ENCODE measurements at places on chromosomes 16 and 17.

GRCh38 chr17:8894673-8895578 is 27.5 kb upstream of the PIK3R6 start:
- DNase-seq, result peak; percentile 77

DNA sequence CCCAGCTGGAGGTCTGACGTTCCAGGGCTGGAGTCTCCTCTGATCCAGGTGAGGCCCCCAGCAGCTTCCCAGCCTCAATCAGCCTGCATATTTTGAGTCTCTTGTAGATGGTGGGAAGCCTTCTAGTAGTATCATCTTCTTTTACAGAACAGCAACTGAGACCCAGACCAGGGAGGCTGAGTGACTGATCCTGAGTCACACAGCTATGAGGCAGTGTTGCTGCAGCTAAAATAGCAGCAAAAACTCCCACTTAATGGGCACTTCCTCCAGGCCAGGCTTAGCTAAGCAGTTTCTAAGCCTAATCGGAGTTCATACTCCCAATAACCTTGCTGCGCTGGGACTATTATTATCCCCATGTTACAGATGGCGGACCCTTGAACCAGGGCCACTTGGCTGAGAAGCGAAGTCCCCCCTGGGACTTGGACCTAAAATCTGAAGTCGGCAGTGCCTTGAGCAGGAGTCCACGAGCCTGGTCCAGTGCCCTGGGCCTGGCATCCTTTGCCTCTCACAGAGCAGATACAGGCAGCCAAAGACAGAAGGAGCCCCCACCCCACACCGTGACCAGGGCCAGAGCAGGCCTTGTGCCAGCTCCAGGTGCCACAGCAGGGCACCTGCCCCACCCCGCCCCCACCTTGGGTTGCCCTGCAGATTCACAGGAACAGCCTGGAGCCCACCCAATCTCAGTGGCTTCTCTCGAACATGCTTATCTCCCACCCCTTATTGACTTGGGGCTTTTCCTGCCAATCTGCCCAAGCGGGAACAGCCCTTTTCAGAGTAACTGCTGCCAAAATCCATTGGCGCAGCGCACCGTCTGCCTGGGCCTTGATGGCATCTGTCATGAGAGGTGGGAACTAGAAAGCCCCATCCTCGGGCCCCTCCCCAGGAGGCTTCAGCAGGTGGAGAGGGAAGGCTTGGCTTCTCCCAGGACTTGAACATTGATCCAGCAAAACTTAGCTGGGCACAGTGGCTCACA is 65.1 kb downstream of the SOCS1 start:
- DNase-seq, result peak; percentile 41

DNA sequence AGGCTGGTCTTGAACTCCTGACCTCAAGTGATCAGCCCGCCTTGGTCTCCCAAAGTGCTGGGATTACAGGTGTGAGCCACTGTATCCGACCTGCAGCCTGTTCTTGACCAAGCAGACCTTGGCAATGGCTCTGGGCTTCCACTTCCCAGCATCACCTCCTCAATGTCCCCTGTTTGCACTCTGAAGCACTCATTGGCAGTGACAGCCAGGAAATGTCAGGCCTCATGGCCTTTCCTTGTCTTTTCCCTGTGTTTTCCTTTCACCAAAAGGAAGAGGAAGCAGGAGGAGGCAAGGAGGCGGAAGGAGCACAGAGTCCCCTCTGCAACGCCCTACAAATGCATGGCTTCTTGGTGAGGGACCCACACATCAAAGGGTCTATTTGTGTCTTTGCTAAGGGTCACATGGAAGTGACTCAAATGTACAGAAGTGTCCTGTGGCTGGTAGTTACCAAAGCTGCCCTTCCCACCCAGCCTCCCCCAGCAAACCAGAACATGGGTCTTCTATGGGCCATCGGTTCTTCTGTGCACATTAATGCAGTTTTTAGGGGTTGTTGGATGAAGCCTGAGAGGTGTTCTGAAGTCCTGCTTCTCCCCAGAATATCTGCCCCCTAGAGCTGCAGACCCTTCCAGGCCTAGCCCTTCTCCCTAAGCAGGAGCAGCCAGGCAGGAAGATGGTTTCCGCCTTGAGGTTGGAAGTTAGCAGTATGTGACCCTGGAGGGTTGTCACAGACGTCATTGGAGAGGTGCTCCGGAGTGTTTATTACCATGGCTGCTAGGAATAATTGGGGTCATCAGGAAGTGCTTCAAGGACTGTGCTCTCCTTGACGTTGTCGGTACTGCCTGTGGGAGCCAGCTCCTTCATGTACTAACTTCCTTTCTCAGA is 60.8 kb downstream of the WIPI1 start:
- no peak for DNase-seq

GRCh38 chr16:23131931-23132621 is 17.2 kb downstream of the USP31 start:
- no peak for DNase-seq

DNA sequence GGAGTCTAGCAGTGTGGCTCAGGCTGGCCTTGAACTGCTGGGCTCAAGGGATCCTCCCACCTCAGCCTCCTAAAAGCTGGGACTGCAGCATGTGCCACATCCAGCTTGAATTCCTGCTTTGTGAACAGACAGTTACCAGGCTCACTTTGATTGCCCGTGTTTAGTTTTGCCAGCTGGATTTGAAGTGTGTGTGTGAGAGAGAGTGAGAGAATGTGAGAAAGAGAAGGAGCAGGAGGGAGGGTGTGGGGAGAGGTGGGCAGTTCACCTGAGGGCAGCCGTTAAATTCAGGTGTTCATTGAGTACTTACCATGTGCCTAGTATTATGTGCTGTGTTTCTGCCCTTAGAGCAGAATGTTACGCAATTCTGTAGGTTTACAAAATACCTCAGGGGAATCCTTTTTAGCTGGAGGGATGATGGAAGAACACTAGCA is 4.7 kb downstream of the DUSP14 start:
- no peak for DNase-seq

DNA sequence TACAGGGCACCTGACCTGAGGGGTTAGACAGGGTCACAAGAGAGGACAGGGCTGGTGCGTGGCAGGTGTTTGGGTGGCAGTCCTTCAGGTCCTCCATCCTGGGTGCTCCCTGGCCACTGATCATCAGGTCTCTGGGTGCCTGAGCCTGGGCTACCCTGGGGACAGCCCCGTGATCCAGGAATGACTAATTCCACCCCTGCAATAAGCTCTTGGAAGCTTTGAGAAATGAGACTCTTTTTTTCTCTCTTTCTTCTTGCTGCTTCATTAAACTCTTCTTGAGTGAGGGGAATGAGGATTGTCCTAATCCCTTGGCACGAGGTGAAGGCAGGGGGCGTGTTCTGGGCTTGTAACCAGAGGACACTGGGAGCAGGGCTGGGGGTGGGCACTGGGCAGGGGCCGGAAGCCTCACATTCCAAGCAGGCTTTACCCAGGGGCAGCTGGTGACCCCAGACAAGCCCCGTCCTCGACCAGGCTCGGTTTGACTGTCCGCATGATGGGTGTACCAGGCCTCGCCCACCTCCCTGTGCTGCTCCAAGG is 21.4 kb upstream of the SPNS2 start:
- no peak for DNase-seq

DNA sequence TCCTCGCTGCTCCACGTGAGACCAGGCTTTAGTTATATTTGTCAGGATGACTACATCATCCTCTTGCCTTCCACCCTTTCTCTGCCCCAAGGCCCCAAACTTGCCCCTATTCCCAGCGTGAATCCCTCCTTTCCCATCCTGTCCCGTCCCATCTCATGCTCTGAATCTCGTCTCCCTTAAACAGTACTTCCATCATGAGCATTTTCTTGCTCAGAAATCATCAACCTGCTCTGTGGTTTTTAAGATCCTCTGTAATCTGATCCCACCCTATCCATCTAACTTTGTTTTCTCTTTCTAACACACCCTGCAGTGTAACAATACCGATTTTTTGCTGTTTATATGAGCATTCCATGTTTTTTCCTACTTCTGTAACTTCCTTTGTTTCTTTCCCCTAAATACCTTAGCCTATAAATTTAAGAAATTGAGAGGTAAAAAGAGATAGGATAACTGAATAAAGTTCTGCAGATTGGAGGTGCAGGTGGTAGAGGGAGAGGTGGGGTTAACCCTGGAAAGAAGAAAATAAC is 39.7 kb downstream of the MRTFB start:
- peak; percentile 24 for DNase-seq

DNA sequence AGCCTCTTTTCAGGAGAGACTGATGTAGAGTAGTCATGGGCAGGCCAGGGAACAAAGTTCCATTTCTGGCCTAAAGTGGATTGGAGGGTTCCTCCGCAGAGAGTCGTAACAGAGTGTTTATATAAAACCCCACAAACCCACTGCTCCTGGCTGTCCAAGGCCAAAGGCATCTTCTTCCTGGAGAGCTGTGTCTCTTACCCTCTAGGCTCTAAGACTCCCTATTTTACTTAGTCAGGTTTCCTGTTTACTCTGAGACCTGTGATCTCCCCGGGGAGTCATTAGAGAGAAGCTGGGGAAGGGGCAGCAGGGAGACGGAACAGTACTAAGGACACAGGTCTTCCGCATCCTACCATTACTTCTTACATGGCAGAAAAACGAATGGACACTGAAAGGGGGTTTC is 69.5 kb downstream of the HIC1 start:
- DNase-seq, result no peak

GRCh38 chr17:80848449-80849102 is 143.1 kb upstream of the CHMP6 start:
- no peak for DNase-seq

DNA sequence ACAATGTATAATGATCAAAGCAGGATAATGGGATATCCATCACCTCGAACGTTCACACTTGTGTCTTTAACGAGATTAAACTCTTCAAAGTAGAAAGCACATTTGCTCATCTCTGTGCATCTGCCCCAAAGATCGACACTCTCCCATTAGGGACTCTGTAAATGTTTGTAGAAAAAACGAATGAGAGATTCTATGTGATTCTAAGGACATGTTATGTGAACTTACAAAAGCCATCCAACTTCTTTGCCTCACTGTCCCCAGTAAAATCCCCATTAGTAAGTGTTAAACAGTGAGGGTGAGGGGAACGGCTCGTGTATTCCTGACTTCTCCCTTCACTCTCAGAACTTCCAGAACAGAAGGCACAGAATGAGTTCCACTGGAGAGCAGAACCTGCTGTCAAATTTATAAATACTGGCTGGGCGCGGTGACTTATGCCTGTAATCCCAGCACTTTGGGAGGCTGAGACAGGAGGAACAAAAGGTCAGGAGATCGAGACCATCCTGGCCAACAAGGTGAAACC is 134.1 kb downstream of the WSCD1 start:
- DNase-seq, result no peak

GRCh38 chr16:87297918-87298631 is 19.1 kb downstream of the C16orf95 start:
- no peak for DNase-seq

DNA sequence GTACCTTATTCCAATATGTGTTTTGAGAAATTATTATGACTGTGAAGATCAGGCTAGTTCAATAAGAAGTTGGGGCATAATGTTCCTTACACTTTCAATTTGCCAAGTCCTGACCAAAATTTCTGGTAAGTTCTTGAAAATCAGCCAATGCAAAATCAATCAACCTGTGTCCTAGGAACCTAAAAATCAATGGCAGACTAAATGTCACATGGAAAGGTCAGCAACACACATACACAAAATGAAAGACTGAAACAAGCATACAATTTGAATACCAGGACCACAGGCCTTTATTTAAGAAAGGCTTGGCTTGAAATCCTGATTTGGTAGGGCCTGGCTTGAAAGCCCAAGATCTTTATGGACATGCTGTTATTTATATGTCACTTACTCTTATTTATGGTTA is 155.5 kb upstream of the ZKSCAN2 start:
- DNase-seq, result no peak

- DNase-seq, result peak; percentile 89
Observed at GRCh38 chr17:49997773-49998703, 3.0 kb upstream of the DLX3 start.

DNA sequence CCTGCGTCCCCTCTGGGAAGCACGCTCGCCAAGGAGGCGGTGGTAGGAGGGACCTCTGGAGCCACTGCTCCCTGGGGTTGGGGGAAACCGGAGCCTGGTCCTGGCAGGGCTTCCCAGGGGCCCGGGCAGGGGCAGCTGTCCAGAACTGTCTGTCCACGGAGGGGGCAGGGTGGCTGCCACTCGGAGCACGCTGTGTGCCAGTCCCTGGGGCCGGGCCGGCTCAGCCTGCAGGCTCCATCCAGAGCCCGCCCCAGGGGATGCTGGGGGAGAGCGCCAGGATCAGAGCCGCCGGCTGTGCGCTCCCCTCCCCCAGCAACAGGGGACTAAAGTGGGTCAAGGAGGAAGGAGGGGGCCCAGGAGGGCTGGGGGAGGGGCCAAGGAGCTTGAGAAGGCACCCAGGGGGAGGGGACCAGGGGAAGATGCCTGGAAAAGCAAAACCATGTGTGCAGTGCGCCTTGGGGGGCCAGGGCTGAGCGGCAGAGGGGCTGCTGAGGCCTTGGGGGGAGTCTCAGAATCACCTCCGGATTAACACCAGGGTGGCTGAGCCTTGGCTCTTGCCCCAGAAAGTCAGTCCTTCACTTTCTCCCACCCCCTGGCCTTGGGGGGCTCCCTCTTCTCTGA is 21.3 kb downstream of the ZNF423 start:
- no peak for DNase-seq

DNA sequence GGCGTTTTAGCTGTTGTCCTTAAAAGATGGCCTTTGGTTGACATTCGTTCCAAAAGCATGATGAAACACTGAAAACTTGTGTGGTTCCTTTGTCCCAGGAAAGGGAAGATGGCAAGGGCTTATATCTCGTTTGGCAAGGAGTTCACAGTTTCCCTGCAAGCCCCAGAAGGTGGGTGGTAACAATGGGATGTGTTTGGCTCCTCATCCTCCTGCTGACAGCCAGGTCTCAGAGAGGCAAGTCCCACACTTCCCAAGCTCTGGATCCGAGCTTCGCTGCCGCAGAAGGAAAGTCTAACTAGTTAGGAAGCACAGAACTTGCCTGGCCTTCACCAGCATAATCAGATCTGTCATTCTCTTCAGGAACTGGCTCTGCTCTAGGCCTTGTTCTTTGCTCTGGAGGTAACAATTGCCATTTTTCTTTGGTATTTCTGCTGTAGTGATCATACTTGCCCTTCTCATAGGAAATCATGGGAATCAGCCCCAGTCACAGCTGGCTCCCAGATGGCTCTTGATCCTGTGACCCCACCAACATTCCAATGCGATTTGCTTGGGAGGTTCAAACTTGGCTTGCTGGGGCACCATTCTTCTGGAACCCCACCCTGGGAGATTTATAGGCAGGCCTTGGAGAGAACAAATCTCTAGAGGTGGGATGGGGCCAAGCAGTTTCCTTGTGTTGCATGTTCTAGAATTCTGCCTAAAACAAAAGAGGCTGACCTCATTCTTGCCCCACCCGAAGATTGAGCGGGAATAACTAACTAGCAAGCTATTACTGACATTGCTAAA is 17.9 kb downstream of the KPNA2 start:
- DNase-seq, result peak; percentile 96

DNA sequence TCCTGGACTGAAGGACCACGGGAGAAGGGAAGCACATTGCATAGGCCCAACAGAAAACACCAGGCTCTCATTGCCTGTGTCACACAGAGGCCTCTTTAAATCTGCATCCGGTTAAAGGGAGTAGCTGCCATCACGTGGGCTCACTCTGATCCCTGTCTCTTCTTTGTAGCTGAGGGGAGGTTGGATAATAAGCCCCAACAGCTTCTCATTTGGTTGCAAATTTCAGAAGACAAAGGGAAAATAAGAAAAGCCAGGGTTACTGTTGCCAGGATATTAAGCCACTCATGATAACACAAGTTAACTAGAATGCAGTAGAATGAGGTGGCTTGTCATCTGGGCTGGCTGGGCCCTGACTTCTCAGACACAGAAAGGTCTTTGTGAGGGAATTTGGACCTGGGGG is 325.1 kb upstream of the ERCC4 start:
- no peak for DNase-seq

- no peak for DNase-seq
Observed at GRCh38 chr17:20059728-20060188, 50.6 kb downstream of the SPECC1 start.

Data from foreskin fibroblast (primary cell).